NCI-H345 (cell line): ENCODE measurements at places on chromosomes 11 and 22.

DNA sequence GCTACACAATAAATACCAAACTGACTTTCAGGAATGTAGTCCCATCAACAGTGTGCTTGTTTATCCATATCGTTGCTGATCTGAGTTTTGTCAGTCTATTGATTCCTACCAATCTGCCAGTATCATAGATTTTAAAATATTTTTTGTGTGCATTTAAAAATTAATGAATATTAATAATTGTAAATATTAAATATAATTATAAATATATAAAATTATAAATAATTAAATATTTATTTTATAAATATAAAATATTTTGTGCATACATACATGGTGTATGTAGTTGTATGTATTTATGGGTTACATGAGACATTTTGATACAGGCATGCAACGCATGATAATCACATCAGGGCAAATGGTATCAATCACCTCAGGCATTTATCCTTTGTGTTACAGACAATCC lies 53.6 kb downstream of the CUL5 start:
- no peak for DNase-seq

DNA sequence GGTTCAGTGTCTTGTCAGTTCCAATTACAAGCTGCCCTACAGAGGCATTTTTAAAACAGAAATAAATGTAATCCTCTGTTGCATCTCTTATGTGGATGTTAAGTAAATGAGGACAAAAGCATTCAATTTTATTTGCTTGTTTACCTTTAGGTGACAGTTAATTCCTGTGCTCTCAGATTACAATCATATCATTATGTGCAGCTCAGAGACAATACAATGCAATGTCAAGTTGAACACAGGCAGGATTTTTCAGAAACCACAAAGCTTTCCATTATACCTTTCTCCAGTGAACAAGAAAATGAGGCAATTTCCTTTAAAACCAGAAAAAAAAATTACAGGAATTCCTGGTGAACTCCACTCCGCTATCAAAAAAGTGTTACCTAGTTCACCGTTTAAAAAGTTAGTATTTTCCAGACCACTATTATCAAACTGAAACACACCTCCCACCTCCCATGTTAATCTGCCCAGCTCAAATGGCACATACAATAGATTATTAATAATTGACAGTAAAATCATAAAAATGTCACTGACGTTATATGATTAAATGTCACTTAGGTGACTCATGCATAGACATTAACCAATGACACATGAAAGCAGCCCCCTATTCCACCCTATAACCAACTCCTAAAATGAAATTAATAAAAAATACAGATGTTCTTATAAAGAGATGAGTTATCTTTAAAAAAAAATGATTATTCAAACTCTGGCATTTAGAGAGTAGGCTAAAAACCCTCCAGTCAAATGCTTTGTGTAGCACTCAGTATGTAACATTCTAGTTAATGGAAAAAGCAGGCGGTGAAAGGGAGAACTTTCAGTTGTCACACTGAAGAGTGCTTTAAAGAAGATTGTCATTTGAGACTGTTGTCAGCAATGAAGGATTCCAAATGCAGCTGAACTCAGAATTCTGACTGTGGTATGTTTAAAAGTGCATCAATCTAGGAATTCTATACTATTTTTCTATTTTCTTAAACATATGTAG lies 98.6 kb downstream of the MUC15 start:
- no peak for DNase-seq

GRCh38 chr11:64052436-64052835 lies 16.7 kb downstream of the FLRT1 start:
- DNase-seq: no peak

GRCh38 chr22:28711820-28712777 lies 29.5 kb downstream of the CHEK2 start:
- DNase-seq: no peak

DNA sequence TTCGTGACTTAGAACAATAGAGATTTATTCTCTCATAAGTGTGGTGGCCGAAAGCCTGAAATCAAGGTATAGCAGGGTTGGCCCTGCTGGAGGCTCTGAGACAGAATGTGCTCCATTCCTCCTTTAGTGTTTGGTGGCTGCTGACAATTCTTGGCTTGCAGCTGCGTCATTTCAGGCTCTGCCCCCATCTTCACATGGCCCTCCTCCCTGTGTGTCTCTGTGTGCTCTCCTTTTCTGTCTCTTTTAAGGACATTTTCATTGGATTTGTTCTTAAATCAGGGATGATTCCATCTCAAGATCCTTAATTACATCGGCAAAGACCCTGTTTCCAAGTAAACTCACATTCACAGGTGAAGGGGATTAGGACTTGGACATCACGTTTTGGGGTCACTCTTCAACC lies 10.2 kb upstream of the APOL6 start:
- DNase-seq: no peak

DNA sequence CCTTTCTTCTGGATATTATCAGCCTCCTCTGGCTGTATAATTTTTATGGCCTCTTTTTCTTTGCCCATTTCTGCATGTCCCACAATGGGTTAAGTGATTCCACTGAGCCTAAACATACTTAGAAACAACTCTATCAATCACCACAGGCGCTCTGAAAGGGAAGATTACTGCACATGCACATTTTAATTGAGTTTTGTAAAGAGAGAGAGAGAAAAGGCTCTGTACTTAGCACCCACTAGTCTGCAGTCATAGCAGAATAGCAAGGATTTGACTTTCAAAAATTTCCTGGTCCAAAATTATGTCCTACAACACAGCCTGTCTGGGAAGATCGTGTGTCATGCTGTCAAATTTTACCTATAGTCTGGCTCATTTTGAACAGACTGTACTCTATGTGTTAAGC lies 758.5 kb downstream of the OPCML start:
- no peak for DNase-seq

GRCh38 chr11:69540118-69541000 lies 58.9 kb downstream of the LINC01488 start:
- DNase-seq: no peak

- DNase-seq: peak; percentile 64
Observed at GRCh38 chr11:83836883-83837654, 550.9 kb upstream of the CCDC90B start.

GRCh38 chr22:31504282-31504681 lies 7.9 kb downstream of the SFI1 start:
- DNase-seq: no peak

GRCh38 chr11:69439127-69439526 lies 42.3 kb upstream of the LINC01488 start:
- DNase-seq: no peak

- peak; percentile 63 for DNase-seq
Observed at GRCh38 chr11:59754494-59754858, 700 bp upstream of the STX3 start.

GRCh38 chr11:8810540-8811301 lies 100.3 kb upstream of the AKIP1 start:
- DNase-seq: peak; percentile 61

GRCh38 chr11:10076458-10077141 lies 217.4 kb downstream of the SBF2 start:
- DNase-seq: no peak

- no peak for DNase-seq
Observed at GRCh38 chr22:23233752-23234408, 53.6 kb downstream of the BCR start.

DNA sequence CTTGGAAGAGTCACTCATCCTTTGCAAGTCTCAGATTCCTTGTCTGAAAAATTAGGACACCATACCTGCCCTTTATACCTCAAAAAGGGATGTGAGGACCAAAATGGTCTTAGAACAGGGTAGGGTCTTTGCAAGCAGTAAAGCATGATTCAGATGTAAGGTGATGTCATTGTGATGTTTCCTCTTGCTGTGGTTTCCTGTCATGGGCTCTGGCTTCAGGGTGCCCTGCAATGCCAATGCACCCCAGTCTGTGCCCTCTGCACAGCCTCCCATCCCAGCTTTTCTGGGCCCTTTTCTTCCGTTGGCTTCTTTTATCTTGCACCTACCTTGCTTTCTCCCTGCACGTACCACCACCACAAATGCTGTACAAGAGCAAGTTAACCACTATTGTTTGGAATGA lies 87.8 kb upstream of the NNMT start:
- DNase-seq: no peak

GRCh38 chr11:119476666-119477331 lies 53.8 kb upstream of the THY1 start:
- no peak for DNase-seq

- no peak for DNase-seq
Observed at GRCh38 chr11:71563406-71563805, 2.0 kb upstream of the KRTAP5-10 start.

- no peak for DNase-seq
Observed at GRCh38 chr11:126193038-126193478, 18.4 kb downstream of the RPUSD4 start.

- DNase-seq: peak; percentile 7
Observed at GRCh38 chr11:334264-334994, 13.8 kb upstream of the IFITM3 start.

DNA sequence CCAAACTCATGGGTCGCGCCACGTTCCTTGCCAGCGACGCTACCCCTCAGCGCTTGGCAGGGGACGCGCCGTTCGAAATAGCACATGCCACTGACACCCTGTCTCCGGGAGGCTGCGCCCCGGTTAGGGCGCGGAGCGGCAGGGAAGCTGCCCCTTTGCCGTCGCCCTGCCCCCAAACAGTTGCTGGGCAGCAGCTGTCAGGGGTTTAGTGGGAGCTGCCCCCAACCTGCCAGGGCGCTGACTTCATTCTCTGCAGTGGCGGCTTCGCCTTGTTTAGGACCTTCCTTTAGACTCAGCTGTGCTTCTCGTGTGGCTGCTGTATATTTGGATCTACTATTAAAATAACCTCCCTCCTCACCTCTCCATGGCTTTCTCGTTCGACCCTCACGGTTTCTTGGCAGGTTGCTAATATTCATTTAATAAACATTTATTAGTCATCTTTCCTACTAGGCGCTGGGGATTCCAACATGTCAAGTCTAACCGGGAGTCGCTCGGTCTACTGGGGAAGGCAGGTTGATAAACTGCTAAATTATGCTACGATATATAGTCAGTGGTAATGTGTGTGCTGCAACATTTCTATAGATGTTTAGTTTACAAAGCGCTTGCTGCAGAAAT lies 782 bp downstream of the TMEM109 start:
- DNase-seq: no peak

GRCh38 chr11:78595436-78596130 lies 20.9 kb upstream of the NARS2 start:
- no peak for DNase-seq

GRCh38 chr11:3894128-3894731 lies 38.8 kb downstream of the STIM1 start:
- DNase-seq: no peak

DNA sequence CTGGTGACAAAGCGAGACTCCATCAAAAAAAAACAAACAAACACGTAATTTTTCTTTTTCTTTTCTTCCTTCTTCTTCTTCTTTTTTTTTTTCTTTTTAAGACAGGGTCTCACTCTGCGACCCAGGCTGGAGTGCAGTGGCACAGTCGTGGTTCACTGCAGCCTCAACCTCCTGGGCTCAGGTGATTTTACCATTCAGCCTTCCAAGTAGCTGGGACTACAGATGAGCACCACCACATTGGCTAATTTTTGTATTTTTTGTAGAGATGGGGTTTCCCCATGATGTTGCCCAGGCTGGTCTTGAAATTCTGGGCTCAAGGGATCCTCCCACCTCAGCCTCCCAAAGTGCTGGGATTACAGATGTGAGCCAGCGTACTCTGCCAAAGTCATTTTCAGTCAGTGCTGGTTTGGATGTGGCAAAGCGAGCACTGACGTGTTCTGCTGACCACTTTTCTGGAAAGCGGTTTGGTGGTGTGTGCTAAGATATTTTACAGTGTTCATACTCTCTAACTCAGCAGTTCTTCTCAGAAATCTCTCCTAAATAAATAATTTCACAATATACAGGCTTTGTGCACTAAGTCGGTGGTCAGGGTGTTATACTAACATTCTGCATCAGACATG lies 10.7 kb downstream of the FAM118A start:
- no peak for DNase-seq

DNA sequence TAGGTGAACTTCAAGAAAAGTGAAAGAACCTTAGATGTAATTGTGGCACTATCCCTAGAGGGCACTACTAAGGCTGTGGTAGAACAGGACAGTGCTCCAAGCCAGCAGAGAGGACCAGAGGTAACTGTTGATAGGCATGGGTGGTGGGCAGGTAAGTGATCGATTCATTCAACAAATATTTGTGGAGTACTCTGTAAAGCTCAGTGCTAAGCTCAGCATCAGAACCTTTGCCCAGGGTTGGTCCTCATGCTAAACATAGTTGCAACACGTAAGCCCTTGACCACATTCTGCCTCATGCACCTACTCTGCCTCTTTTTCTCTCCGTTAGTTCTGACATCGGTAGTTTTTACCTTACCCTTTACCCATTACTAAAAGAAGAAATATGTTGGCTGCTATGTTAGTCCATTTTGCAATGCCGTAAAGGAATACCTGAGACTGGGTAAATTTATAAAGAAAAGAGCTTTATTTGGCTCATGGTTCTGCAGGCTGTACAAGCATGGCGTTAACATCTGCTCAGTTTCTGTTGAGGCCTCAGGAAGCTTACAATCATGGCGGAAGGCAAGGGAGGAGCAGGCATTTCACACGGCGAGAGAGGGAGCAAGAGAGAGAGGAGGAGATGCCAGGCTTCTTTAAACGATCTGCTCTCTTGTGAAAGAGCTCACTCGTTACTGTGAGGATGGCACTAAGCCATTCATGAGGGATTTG lies 18.4 kb upstream of the NNMT start:
- DNase-seq: no peak

DNA sequence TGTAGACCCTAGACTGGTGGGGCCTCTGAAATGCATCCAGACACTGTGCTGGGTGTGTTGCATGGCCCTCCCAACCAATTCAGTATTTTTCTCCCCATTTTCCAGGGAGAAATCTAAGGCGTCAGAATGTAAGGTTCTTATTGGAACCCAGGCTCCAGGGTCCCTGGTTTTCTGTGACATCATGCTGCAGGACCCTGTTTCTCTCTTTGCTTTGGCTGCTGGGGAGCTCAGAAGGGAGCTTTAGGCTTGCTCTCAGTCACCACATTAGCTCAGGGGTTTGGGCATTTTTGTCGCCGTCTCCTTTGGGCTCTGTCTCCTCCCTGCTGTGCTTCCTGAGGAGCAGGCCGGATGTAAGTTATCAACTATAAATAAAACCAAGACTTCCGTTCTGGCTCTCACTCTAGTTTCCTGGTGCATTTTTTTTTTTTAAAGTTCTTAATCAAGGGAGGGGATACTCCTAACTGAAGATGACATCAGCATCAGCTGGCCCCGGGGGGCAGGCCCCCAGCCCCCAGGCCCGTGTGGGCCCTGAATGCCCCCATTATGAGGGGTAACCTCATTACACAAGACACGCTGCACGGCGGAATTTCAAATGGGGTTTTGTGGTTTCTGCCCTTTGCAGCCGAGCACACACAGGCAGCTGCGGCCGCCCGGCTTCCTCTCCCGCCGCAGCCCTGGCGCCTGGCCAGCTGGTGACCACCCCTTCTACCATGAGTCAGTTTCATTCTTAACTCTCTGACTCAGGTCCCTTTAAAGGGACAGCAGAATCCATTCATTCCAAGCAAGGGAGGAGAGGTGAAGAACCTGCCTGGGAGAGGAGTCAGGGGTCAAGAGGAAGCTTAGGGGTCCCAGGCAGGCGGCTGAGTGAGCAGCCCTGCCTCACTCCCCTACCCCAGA lies 3.2 kb downstream of the MYEOV start:
- peak; percentile 12 for DNase-seq

- DNase-seq: no peak
Observed at GRCh38 chr22:45072322-45072903, 62.6 kb upstream of the PHF21B start.
